ENCODE measurements at places on chromosomes 7 and 10.

DNA sequence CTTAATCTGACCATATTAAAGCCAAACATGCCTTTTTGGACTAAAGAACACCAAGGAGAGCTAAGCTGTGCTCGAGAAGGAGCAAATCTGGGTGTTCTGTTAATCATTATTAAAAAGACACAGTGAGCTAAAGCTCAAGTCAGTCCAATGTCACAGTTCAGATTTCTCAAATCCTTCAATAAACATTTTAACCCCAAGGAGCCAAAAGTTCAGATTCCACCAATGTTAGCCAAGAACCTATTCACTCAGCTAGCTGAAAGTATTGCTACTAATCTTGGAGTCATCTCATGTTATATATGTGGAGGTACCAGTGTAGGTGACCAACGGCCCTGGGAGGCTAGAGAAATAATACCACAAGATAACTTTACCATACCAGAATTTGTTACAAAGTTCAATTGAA, 14.5 kb upstream of the ZNF33B start:
- no peak for DNase-seq

GRCh38 chr10:69130251-69130650, 6.3 kb downstream of the VPS26A start:
- no peak for DNase-seq

- no peak for DNase-seq
Measured at GRCh38 chr10:84205049-84205852, 10.9 kb downstream of the CDHR1 start.

DNA sequence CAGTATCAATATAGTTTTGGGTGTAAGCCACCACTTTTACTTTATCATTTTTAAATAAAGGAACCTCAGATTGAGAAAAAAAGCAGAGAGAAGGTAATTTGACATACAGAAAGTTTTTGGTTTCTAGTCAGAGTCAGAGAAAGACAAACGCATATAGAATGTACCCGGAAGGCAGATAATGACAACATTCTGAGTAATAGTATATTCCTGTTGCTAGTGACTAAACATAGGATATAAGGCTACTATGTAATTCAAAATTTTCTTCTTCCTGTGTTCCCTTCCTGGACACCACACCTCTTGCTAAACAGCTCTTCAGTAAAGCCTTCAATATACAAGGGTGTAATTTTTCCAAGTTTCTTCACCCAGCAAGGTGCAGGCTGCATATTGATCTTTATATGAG, 597.6 kb downstream of the PCDH15 start:
- no peak for DNase-seq

GRCh38 chr10:7407368-7408290, 3.2 kb downstream of the SFMBT2 start:
- DNase-seq = peak; percentile 49

DNA sequence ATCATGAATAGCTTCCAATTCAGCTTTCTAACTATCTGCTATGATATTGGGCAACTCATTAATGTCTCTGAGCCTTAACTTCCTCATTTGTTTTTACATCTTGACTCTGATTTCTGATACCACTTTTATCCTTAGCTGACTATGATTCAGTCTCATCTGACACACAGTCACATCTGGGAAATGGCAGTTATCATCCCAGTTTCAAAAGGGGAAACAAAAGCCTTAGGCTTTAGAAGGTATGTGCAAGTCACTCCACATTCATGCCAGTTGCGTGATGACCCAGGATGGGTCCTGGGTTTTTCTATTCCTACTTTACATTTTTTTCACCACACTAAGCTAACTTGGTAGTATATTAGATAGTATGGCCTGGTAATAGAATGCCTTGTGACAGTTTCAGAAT, 12.7 kb downstream of the SCIN start:
- DNase-seq = no peak

- no peak for DNase-seq
Measured at GRCh38 chr7:8157296-8157695, 104.7 kb downstream of the ICA1 start.

DNA sequence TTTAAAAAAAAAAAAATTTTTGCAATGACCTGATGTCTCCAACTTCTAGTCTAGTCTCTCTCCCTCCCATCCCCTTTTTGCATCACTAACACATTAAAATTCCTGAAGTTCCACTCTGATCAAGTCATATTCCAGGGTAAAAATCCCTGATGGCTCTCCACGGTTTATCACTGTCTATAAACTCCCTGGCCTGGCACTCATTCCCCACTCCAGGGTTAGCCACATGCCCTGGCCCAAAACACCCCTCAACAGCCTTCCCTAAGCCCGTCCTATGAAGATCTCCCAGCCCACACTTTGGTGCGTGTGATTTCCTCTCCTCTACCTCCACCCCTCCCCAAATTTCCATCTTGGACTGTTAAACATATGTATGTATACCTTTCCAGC, 125.4 kb downstream of the JAZF1 start:
- DNase-seq = no peak

DNA sequence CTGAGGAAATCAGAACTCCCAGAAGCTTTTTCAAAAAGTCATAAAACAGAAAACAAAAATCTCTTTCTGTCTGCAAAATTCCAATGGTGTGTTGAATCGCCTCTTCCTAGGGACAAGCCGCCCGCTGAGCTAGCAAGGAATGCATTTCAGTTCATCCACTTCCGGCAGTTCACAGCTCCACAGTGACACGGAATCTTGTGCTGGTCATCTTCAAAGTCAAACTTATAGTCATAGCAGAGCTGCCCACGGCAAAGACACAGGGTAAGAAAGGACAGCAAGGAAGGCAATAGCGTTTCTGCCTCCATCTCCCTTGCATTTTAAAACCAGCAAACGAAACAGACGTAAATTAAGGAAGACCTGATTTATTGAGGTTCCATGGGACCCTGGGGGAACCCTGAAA, 111.2 kb downstream of the GALNT11 start:
- no peak for DNase-seq

DNA sequence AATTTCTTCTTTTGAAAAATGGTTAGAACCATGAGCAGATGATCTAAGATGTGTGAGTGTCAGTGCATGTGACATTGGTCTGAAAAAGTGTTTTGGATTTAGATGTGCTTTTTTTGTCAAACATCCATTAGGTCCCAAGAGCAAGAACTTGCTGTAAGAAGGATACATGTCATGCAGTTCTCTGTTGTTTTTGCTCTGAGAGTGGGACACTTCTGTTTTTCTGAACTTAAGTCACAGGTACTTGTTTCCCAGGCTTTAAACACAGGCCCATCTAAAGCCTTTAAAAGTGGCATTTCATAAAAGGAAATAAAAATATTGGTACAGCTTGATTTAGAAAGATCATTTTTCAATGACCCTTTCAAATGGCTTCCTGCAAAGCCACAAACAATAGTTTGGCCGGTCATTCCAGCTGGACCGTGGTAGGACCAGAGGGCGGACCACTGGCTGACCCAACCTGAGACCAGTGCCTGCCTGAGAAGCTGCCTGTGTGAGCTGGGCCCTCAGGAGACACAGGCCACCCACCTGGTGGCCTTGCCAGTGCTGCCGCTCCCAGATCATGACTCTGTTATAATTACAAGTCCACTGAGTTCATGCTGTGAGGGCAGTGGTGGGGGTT, 92.7 kb downstream of the EEPD1 start:
- no peak for DNase-seq

DNA sequence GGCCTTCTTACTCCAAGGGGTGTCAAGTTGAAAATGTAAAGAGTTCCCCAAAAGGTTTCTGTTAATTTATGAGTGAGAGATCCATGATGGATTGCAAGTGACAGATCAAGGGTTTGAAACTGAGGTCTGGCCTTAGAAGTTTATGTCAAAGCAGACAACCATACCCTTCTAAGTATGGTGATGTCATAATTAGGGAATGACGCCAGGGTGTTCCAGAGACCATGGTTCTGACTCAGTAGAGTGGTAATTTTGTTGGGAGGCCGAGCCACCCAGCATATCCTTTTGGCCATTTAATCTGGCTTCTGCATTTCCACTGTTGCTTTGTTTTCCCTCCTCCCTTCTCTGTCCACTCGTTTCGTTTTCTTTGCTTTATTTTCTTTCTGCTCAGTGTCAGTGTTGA, 2.7 kb downstream of the TRUB1 start:
- DNase-seq = no peak

- no peak for DNase-seq
Measured at GRCh38 chr10:10503772-10504171, 513.9 kb upstream of the CELF2 start.

DNA sequence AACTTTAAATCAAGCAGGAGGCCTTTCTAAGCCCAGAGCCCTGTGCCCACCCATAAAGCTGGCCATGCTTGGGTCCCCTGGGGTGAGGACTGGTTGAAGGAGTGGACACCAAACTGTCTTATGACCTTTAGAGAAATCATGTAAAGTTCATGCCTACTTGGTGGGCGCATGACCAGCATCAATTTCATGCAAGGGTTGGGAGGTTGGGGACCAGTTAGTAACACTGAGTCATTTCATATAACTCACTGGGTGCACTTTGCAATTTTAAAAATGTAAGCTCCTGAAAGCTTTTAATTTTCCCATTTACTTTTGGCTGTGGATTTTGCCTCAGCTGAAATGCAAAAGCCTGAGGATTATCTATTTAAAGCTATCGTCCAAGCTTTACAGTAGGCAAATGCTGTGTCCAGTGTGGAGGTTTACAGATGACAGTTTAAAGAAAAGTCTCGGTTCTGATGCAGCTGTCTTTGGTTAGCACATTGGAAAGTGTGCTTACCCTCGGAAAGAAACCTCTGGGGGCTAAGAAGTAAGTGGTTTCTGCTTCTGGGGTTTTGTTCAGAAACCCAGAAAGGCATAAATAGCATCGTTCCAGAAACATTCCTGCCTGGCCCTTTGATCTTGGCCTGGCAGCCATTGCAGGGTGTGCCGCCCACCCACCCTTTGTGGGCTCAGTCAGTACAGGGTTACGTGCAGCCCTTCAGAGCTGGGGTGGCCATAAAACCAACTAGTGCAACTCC, 48.8 kb upstream of the CHST15 start:
- no peak for DNase-seq

DNA sequence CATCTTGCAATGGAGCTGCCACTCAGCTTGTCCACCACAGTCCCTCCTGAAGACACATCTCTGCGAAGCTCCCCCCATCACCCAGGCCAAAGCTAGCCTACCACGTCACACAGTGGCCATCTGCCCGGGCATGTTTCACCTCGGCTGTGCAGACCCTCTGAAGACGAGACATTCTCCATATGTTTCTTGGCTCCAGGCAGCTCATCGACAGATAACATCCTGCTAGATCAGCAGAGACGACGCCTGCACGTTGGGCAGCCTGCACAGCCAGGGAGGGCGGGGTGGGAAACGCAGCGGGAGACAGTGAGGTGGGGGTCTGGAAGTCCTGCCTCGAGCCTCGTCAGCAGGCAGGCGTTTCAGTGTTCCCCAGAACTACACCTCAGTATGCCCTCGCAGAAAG, 53.0 kb downstream of the PTPRN2 start:
- DNase-seq = no peak

DNA sequence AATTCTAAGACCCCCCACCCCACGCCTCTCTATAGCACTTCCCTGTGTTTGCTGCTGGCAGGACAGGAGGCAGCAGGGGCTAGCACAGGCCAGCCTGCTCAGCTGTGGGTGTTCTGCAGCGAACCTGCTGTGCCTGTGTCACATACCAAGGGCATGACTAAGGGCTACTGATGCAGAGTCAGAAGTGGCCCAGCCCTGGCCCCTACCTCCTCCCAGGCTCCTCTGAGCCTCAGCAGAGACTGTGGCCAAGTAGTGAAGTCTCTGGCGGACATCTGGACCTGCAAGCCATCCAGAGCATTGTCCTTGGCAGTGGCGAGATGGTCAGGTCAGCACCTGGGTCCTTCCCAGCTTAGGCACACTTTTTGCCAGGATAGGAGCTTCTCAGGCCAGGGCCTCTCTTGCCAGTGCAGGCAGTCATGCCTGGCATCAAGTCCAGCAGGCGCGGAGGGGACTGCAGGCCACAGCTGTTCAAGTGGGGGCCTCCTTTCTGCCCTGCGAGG, 116.3 kb upstream of the RET start:
- DNase-seq = peak; percentile 27

- no peak for DNase-seq
Measured at GRCh38 chr7:151468217-151469018, 28.5 kb upstream of the CRYGN start.
